ENCODE measurements at places on chromosomes 5 and 9.

GRCh38 chr9:115675834-115676233 is 477.8 kb upstream of the PAPPA start:
- H3K27me3 ChIP-seq: no peaks in the 10 kb centered on the region
- no peak overlapping the region for H3K4me3 ChIP-seq
- H3K4me1 ChIP-seq: peaks cover 15% of the 10 kb centered on the region
- no peak overlapping the region for H3K27ac ChIP-seq
- no peak for DNase-seq

- H3K4me3 ChIP-seq: no peak overlapping the region
- H3K27ac ChIP-seq: peak overlapping the region; percentile 86
- H3K36me3 ChIP-seq: peaks cover 22% of the 10 kb centered on the region
- H3K27me3 ChIP-seq: no peaks in the 10 kb centered on the region
- H3K4me1 ChIP-seq: peaks cover 39% of the 10 kb centered on the region
Observed at GRCh38 chr9:89477811-89478630, 19.9 kb downstream of the SEMA4D start.

- no peak for DNase-seq
- peaks cover 25% of the 10 kb centered on the region for H3K4me1 ChIP-seq
- no peak overlapping the region for H3K4me3 ChIP-seq
- H3K27ac ChIP-seq: no peak overlapping the region
- no peaks in the 10 kb centered on the region for H3K36me3 ChIP-seq
Observed at GRCh38 chr9:132753593-132753880, 83.3 kb downstream of the GTF3C4 start.

DNA sequence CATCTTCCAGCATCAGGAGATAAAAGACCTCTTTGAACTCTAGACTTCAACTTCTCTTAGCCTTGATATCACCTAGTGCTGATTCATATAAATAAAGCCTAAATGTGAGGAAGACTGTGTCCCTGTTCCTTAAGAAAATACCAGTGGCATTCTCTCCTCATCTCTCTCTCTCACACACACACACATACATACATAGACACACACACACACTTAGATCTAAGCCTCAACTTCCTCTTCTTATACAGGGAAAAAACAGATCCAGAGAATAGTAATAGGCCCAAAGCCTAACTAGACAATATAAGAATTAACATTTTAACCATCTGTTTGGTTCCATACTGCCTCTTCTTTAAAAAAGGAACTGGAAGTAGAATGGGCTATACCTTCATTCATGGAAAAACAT is 195.3 kb upstream of the NR4A3 start:
- H3K27ac ChIP-seq: no peak overlapping the region
- H3K4me1 ChIP-seq: peaks cover 19% of the 10 kb centered on the region
- no peaks in the 10 kb centered on the region for H3K36me3 ChIP-seq
- H3K27me3 ChIP-seq: no peaks in the 10 kb centered on the region

DNA sequence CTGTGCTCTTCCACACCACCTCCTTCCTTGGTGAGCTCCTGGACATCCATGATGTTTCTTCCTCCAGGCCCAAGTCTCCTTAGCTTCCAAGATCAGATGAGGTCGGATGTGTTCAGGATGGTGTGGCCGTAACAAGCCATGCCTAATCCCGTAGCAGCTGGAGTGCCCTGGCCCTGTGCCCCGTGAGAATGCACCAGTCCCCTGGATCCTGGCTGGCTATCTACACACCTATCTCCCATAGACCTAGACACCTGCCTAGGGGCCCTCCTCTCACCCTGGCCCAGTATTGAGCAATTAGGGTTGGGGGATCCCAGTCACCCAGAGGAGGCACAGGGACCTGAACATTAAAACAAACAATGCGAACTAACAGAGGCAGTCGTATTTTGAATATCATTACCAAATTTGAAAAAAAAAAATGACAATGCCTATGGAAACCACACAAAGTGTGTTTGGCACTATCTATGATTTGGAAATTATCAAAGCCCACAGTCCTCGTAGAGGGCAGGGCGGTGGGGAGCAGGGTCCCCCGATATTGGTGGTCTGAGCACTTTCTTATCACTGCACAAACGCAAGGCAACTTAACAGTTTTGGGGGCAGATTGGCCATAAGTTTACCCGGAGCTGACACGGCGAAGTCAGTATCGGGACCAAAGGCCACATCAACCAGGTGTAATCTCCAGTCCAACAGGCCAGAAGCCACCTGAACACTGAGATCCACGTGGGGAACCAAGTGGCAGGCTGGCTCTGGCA is 13.2 kb downstream of the ENG start:
- no peak overlapping the region for H3K27ac ChIP-seq
- no peaks in the 10 kb centered on the region for H3K36me3 ChIP-seq
- no peak for DNase-seq
- peaks cover 11% of the 10 kb centered on the region for H3K4me1 ChIP-seq
- H3K27me3 ChIP-seq: no peaks in the 10 kb centered on the region

DNA sequence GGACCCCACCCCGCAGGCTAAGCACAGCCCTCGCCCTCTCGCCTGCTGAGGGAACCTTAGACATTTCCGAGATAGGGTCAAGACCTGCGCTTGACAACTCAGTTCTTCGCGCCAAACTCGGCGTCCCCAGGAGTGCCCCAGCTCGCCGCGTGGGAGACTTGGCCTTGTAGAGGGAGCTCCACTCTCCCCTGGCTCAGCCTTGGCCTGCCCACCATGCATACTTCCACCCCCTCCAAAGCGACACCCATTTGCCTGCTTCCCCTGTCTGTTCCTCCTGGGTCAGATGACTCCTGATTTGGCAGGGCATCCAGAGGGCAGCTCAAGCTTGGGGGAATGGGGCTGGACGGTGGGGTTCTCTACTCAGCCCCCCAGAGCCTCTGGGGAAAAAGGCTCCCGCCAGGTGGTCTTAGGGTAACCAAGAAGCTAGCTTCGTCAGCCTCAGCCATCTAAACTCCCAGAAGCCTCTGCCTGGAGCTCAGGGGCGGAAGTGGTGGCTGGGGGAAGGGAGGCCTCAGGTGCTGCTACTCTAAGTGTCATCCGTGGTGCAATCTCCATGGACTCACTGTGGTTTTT is 560 bp downstream of the DOCK2 start:
- H3K27ac ChIP-seq: no peak overlapping the region
- peak overlapping the region; percentile 59 for H3K4me3 ChIP-seq
- H3K36me3 ChIP-seq: peaks cover 17% of the 10 kb centered on the region
- H3K4me1 ChIP-seq: peaks cover 23% of the 10 kb centered on the region
- peaks cover 30% of the 10 kb centered on the region for H3K27me3 ChIP-seq

GRCh38 chr5:97576956-97577355 is 393.9 kb upstream of the RIOK2 start:
- no peak overlapping the region for H3K27ac ChIP-seq
- DNase-seq: no peak
- H3K36me3 ChIP-seq: peaks cover 12% of the 10 kb centered on the region
- H3K27me3 ChIP-seq: no peaks in the 10 kb centered on the region

DNA sequence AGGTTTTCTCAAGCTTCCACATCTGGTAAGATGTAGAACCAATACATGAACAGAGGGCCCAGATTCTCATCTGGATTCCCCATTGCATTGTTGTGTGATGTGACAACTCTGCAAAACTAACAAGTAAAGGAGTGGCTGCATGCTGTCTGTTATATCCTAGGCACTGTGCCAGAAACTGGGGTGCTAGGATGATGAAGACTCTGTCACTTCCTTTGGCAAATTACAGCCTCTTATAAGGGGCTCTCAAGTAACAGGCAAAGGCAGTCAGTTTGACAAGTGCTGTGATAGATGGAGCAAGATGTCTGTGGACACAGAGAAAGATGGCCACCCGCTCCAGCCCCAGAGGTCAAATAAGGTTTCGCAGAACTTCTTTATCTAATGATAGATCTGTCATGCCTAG is 115.7 kb downstream of the PAPPA start:
- no peaks in the 10 kb centered on the region for H3K36me3 ChIP-seq
- H3K4me3 ChIP-seq: no peak overlapping the region
- H3K27ac ChIP-seq: no peak overlapping the region
- DNase-seq: no peak
- H3K4me1 ChIP-seq: peaks cover 25% of the 10 kb centered on the region
- peaks cover 93% of the 10 kb centered on the region for H3K27me3 ChIP-seq

DNA sequence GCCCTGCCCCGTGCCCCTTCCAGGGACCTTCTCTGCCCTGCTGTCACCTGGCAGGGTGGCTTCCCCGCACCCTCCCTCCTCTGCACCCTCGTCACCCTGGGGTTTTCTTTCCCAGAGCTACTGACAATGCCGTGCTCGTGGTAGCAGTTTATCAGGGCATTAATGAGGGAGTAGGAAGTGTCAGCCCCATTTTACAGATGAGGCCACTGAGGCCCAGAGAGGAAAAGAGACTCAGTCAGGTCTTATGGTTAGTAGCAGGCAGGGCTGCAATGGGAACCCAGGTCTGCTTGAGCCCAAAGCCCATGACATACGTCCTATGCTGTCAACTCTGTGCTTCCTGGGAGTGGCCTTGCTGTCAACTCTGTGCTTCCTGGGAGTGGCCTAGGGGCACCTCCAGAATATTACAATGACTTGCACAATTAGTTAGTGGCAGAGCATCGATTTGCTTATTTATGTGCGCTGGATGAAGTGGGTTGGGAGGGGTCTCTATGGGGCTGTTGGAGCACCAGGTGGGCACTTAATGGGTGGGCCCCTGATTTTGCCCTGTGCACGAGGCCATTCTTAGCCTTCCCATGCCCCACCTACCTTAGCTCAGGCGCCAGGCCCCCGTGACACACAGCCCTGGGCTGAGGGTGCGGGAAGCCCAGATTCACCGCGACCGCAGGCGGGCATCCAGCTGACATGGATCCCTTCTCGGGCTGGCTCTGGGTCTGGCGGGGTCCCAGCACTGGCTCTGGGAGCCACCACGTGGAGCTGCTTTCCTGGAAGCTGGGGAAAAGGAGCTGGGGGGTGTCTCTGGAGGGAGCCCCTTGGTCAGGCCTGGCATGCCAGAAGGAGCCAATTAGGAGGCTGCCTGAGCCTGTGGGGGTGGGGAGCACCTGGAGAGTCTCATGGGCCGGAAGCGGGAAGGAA is 82.0 kb upstream of the ORM1 start:
- H3K4me1 ChIP-seq: no peaks in the 10 kb centered on the region
- no peak overlapping the region for H3K27ac ChIP-seq
- no peaks in the 10 kb centered on the region for H3K27me3 ChIP-seq
- no peak overlapping the region for H3K4me3 ChIP-seq
- peaks cover 8% of the 10 kb centered on the region for H3K36me3 ChIP-seq
- no peak for DNase-seq

GRCh38 chr5:58458743-58459145 is 1.1 kb downstream of the PLK2 start:
- peaks cover 2% of the 10 kb centered on the region for H3K27me3 ChIP-seq
- H3K4me3 ChIP-seq: peak overlapping the region; percentile 85
- no peak overlapping the region for H3K27ac ChIP-seq
- H3K4me1 ChIP-seq: peaks cover 34% of the 10 kb centered on the region
- H3K36me3 ChIP-seq: peaks cover 46% of the 10 kb centered on the region

DNA sequence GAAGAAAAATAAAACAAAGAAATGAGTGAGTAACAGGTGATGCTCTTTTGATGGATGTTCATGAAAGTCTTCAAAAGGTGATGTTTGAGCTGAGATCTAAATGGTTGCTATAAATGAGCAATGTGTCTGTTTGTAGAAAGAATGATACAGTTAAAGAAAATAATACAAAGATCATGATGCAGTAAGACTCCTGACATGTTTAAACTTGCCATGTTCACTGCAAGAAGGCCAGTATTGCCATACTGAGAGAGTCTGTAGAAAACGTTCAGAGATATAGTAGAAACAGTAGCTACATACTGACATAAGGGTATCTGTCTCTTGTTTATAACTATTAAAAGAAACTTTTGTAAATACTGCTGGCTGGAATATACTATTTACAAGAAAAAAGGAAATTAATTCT is 1609.2 kb upstream of the ACO1 start:
- no peak overlapping the region for H3K4me3 ChIP-seq
- H3K27ac ChIP-seq: no peak overlapping the region
- no peaks in the 10 kb centered on the region for H3K27me3 ChIP-seq

DNA sequence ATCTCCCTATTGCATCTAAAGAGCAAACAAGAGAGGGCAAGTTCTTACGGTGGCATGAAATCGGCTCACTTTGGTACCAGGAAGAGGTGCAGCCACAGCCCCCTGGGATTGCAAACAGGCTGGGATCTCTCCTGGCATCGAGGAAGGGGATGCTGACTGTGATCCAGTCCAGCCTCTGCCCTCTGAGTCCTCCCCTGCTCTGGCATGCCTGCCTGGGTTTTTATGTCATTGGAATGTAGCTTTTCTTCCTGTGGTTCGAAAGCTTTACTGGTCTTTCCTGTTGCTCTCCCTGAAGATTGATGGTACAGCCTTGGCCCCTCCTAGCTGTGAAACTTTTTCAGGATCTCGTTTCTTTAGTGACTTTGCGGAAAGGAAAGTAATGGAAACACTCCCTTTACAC is 6.6 kb downstream of the SLC46A2 start:
- no peak overlapping the region for H3K4me3 ChIP-seq
- 0 out of 2 replicates have a peak, but pooled peaks cover 2% of the 10 kb centered on the region for H3K36me3 ChIP-seq
- peaks cover 9% of the 10 kb centered on the region for H3K4me1 ChIP-seq
- H3K27me3 ChIP-seq: peaks cover 1% of the 10 kb centered on the region
- H3K27ac ChIP-seq: no peak overlapping the region

DNA sequence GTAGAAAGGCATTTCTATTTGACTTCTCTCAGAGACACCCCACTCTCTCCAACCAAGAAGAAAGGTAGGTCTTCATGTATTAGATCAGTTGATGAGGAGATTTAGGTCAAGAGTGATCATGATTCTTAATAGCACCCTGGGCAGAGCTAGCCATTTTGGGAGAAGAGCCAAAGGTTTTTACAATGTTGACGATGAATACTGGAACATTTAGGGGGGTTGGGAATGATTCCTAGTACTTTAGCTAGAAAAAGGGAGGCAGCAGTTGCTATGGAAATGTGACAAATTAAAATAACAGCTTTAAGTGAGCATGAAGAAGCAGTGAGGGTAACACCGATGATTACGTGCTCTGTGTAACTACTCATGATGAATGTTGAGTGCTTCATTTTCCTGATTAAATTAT is 9.5 kb upstream of the RPS23 start:
- no peaks in the 10 kb centered on the region for H3K36me3 ChIP-seq
- H3K4me1 ChIP-seq: peaks cover 25% of the 10 kb centered on the region
- no peak overlapping the region for H3K4me3 ChIP-seq
- no peak overlapping the region for H3K27ac ChIP-seq
- DNase-seq: no peak

GRCh38 chr5:165184183-165184582 is 1678.8 kb downstream of the MAT2B start:
- H3K4me1 ChIP-seq: no peaks in the 10 kb centered on the region
- no peak for DNase-seq
- H3K27ac ChIP-seq: no peak overlapping the region
- no peaks in the 10 kb centered on the region for H3K27me3 ChIP-seq
- H3K36me3 ChIP-seq: peaks cover 17% of the 10 kb centered on the region

GRCh38 chr5:159341906-159342310 is 11.6 kb upstream of the IL12B start:
- no peak for DNase-seq
- no peak overlapping the region for H3K27ac ChIP-seq
- no peak overlapping the region for H3K4me3 ChIP-seq
- peaks cover 3% of the 10 kb centered on the region for H3K27me3 ChIP-seq
- peaks cover 10% of the 10 kb centered on the region for H3K4me1 ChIP-seq
- H3K36me3 ChIP-seq: no peaks in the 10 kb centered on the region

GRCh38 chr5:116375926-116376325 is 198.7 kb downstream of the SEMA6A start:
- peaks cover 33% of the 10 kb centered on the region for H3K4me1 ChIP-seq
- H3K27me3 ChIP-seq: no peaks in the 10 kb centered on the region
- H3K27ac ChIP-seq: peak overlapping the region; percentile 14
- no peak overlapping the region for H3K4me3 ChIP-seq
- DNase-seq: no peak
- H3K36me3 ChIP-seq: peaks cover 3% of the 10 kb centered on the region

Data from WTC11 (cell line).